ENCODE measurements at places on chromosomes 2 and 18.
A peak's percentile ranks its signal among the peaks of the same experiment; 100 is the strongest.

GRCh38 chr18:35777039-35777438 lies 195.4 kb upstream of the RMP24 start:
- no peak for DNase-seq

DNA sequence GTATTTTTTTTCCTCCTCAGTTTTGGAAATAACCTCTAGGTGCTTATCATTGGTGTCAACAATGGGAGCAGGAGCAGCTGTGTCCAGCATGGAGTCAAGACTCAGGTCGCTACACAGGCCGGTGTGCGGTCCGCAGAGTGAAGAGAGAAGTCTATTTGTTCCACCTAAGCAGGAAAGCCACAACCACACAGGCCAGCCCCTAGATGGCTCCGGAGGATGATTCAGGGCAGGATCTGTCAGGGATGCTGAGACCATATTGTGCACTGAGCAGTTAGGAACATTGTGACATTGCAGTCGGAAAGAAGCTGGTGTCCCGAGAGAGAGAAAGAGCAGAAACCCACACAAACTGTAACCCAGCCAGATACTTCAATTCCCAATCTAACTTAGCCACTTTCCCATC lies 136.9 kb downstream of the GAREM1 start:
- no peak for DNase-seq

- no peak for DNase-seq
These were observed 47.6 kb downstream of the BCL11A start for GRCh38 chr2:60505880-60506260.

DNA sequence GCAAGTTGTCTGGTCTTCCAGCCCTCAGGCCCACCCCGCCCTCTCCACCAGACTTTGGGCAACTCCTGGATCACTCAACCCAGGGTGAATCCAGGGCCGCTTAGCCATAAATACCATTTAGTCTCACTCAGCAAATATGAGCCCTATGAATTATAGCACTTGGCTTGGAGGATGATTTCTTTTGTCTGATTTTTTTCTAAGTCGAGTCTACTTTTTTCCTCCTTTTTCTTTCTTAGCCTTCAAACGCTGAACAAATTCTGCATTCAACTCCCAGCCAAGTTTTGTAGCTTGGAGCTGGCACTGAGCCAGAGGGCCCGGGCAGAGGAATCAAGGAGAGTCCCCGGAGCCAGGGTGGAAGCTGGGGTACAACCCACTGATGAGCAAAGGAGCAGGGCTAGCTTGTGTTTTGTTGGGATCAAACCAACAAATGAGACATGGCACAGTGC lies 48.7 kb downstream of the SERTAD2 start:
- no peak for DNase-seq

DNA sequence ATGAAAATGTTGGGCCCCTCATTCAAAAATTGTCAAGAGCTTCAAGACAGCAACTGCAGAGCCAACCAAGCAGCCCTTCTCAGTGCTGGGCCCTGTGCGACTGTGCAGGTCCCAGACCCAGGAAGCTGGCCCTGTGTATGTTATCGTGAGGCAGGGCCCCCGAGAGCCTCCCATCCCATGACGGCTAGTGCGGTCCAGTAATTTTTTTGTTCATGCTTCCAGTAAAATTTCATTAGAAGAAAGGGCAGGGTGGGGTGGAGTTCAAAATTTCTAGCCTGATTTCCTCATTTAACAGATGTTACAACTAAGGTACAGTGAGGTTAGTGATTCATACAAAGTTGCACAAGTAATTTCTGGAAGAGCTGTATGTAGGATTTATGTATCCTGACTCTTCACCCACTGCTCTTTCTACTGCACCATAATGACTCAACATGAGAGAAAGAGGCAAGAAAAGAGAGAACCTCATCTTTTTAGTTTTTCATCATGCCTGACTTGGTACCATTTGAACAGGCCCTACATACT lies 105.5 kb downstream of the ZEB2 start:
- DNase-seq, result no peak

DNA sequence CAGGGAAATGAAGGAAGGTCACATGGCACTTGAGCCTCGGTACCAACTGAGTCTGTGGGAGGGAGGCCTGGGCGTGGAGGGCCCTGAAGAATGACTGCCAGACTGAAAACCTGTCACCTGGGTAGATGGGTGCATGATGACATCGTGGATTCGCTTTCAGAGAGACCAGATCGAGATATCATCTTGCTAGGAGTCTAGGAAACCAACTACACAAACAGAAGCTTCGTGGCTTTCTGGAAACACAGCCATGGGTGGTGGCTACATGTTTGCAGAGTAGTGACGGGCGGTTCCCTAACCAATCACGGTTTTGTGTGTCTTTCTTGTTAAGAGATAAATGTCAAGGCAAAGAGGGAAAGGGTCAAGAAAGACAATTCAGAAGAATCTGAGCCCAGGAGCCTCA lies 155.0 kb downstream of the EIPR1 start:
- DNase-seq, result no peak

DNA sequence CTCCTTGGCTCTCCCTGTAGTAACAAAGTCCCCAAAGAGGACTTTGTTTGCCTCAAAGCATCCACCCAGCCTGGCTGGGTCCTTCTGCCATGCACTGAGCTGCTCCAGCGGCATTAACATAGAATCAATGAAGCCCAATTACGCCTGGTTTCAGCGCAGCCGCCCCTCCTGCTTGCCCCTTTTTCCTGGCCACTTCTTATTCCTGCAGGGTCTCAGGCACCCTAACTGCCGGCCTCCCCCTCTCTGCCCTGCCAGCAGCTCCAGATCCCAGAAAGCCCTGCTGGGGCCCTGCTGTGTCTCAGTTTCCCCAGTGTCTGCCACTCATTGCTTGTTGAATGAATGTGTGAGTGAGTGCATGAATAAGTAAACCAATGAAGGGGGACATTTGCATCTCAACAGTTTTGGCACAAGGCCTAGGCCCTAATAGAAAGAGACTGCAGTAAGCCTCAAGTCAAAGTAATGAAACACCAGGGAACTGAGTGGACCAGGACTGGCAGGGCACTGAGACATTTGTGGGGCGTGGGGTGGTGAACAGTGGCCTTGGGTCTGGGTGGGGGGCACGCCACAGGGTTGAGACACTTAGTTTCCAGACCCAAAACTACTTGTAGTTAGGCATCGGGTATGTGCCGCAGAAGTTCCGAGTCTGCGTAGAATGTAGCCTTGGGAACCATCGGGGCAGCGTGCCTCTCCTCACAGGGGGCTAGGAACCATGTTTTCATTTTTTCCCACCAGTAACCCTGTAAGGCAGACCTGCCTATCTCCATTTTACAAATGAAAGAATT lies 60.6 kb downstream of the SMAD7 start:
- DNase-seq, result no peak

- DNase-seq, result no peak
These were observed 31.1 kb upstream of the CERS6 start for GRCh38 chr2:168424971-168425370.

DNA sequence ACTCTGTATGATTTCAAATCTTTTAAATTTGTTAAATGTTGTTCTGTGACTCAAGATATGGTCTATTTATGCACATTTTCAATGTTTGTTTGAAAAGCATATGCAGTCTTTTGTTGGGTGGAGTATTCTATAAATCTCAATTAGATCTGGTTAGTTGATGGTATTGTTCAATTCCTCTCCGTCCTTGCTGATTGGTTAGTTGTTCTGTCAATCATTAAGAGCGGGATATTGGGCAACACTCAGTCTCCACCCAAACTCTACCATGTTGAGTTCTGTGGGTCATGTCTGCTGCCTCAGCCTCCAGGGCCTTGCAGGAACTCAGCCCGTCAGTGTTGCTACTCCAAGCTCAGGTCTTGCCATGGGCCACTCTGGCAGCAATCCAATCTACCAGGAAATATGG lies 118.9 kb downstream of the VWA3B start:
- no peak for DNase-seq

DNA sequence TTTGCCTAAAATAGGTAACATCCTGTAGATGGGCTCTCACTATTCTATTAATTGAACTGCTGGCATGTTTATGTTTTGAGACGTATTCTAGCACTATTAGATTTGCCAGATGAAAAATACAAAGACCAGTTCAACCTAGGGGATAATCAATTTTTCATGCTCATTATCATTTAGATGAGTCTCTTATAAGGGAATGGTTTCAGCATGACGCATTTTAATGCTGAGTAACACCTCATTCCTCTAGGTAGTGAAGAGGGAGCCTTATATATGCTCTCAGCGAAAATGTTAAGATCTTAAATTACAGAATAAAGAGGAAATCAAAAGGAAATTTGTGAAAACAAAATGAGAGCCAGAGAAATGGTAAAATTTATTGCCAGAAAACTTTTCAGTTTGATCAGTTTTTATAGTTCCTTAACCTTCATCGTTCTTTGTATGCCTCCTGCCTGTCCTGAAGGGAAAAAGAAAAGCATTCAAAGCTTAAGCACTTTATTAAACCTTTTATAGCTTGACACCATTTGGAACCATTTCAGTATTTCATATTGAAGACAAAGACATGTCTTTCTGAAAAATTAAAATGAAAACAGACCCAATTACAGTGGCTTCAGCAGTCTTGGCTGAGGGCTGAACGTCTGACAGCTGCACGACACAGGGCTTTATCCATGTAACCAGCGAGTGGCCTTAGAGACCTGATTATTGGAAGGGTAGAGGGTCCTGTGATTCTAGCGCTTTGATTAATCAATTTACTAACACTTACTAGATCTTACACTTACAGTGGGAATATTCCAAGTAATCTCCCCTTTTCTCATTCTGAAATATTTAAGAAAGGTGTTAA lies 112.8 kb downstream of the ADCYAP1 start:
- no peak for DNase-seq

- no peak for DNase-seq
These were observed 19.4 kb downstream of the INHBB start for GRCh38 chr2:120365236-120365793.

DNA sequence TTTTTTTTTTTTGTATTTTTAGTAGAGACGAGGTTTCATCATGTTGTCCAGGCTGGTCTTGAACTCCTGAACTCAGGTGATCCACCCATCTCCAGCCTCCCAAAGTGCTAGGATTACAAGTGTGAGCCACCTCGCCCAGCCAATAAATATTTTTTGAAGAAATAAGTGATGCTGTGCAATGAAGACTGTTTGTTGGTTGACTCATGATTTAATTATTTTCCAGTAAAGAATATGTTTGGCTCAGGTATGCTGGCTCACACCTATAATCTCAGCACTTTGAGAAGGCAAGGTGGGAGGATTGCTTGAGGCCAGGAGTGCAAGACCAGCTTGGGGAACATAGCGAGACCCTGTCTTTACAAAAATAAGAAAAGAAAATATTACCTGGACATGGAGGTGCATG lies 41.8 kb upstream of the LPIN2 start:
- DNase-seq, result no peak

DNA sequence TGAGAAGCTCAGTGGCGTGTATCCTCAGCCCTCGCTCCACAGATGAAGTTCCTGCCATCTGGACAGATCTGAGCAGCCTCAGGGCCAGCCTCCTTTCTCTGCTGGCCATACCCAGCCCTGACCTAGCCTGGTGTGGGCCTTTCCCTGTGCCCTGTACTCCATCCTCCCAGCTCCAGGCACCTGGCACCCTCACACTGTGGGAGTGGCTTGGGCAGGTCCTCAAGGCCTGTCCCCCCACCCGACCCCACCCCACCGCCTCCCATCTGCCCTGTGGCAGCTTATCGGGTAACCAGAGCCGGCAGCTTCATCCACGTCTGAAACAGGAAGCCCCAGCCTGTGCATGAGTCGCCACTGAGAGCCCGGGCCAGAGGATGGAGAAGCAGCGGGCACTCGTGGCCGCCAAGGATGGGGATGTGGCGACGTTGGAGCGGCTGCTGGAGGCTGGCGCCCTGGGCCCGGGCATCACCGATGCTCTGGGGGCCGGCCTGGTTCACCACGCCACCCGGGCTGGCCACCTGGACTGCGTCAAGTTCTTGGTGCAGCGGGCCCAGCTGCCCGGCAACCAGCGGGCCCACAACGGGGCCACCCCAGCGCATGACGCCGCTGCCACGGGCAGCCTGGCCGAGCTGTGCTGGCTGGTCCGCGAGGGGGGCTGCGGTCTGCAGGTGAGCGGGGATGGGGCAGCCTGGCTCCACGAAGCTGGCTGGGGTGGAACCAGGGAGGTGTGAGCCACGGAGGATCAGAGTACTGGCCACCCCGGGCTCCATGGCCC lies at the start of gene ESPNL:
TSS of gene ESPNL (plus strand) at position 292 of the 772 bp plus-strand sequence. CDS start at position 372, 80 bp downstream.
- DNase-seq, result no peak

GRCh38 chr2:85401464-85401805 lies 8.7 kb downstream of the CAPG start:
- DNase-seq, result no peak

DNA sequence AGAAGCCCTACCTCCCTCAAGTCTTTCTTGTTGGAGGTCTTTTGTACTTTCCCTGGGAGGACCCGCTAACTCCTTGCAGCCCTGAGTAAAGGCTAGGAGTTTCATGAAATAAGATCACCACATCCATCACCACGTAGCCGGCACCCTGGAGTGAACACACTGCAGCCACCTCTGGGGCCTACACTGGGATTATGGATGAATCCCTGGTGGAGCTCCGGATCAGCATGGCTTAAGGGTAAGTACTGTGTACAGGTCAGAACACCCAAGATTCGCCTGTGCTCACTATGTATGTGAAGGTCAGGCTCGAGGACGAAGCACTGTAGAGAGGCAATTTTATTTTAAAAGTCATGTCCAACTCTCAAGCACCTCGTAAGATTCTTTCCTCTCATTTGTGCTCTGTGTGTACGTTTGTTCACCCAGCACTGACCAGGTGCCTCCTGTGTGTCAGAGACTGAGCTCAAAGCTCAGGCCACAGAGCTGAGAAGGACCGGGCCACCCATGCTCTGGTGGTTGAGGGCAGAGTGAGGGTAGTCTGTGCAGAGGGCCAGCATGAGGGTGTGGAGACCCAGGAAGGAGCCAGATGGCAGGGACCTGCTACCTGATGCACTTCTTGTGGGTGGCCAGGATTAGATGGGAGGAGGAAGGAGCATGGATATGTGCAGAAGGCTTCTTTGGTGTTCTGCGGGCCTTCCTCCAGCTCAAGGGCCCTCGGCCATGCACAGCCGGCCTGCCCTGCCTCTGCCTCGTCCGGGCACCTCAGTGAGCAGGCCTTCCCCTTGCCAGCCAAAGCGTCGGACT lies 66.7 kb upstream of the TFCP2L1 start:
- DNase-seq, result no peak

DNA sequence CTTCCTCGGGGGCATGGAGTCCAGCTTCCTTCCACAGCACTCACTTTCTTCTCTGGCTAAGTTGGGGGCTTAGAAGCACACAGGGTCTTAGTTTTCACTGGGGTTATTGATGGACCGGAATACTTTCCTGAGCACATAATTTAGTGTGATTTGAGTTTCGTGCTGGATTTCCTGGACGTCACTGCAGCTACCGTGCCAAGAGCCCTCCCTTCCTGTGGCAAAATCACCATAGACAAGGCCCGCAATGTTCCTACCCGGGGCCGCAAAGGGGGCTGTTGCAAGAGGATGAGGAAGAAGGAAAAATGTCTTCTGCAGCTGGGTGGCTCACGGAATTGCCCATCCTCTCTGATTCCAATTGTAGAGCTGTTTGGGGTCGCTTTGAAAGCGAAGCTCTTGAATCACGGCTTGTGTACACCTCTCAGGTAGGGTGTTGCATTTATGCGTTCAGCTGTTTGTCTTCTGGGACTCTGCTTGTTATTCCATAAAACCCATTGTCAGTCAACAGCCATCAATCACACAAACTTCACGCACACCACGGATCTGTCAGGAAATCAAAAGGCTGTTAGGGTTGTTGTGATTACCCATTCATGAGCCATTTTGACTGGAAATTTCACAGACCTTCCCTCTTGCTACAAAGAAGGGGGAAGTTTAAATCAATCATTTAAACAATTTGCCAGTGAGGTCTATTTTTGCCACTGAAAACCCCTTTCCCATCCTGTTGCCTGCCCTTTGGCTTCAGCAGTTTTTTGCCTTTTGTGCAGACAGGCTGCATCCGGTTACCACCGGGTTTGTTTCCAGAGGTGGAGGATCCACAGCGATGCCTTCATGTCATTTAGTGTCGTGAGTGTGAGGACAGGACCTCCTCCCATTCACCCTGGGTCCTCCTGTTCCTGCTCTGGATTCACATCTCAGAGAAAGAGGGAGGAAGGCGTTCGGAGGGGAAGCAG lies 36.0 kb downstream of the SMIM21 start:
- peak; percentile 38 for DNase-seq

Measured in NCI-H774 (cell line).